Foreskin melanocyte (primary cell): ENCODE measurements at places on chromosomes 7 and 10.

DNA sequence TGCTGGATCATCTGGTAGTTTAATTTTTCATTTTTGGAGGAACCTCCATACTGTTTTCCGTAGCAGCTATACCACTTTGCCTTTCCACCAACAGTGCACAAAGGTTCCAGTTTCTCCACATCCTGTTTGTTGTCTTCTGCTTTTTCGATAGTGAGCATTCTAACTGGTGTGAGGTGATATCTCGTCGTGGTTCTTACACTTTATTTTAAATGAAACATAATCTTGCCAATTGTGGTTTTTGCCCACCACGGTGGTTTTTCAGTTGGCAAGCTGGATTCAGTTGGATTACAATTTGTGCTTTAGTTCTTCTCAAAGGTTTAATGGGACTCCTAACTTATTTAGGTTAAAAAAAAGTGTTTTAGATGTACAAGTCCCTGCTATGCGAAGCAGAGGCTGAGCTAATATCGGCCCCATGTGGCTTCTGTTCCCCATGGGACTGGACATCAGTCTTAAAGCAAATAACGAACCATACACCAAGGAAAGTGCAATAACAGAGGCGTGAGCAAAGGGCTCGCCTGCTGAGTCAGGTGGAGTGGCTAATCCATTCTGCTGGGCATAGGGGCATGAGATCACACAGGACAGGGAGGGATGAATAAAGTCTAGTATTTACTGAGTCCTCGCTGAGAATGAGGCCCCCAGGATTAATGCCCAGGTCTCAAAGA is 153.6 kb downstream of the AOAH start:
- no peak for DNase-seq

DNA sequence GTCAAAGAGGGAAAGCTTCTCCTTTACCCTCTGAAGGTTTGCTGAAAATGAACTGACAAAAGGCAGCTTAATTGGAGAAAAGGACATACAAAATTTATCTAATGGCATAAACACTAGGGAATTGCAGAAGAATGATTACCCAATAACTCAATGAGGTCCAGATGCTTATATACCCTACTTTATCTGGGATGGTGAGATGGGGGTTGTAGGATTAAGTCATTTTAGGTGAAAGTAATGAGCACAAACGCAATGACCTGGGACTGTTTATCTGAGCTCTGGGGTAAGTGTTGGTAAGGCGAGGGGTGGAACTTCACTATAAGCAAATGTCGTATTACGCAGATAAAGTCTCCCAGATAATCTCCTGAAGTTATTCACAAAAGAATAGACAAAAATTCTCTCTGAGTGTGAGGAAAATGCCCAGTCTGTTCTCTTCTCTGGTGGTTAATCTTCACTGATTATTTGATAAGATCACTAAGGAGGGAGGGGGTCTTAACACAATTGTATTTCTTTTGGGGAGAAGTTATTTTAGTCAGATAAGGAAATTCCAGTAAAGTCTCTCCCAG is 1067.8 kb downstream of the DNAJB9 start:
- DNase-seq, result no peak

DNA sequence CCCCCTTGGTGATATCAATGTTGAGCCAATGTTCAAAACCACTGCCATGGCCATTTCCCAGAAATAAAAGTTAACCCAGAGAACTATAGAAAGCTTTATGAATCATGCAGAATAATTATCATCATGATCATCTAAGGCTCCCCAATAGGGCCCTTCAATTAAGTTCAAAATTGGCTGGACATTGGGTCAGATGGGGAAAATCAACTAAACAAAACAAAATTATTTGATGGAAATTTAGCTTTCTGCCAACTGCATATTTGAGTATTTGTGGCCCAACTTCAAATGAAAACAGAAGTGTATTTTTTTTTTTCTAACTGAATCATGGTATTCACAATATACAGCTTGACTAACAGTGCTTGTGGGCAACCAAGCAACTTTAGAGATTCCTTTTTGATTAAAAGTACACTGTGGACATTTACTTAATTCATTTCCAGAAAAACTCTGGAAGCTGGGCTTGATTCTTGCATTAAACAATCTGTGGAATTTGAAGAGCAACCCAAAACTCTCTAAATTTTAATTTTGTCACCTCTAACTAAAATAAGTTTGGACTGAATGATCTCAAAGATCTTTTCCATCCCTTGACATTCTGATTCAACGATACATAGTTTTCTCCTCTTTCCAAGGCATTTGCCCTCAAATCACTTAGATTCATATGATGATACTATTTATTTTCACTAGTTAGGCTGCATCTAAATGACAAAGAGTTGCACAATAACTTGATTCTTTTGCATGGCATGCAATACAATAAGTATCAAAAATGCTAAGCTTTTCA is 203.2 kb downstream of the AHR start:
- DNase-seq, result no peak

GRCh38 chr10:44988957-44989585 is 10.5 kb upstream of the DEPP1 start:
- no peak for DNase-seq

GRCh38 chr10:131855461-131856401 is 45.1 kb upstream of the PPP2R2D start:
- DNase-seq, result no peak

DNA sequence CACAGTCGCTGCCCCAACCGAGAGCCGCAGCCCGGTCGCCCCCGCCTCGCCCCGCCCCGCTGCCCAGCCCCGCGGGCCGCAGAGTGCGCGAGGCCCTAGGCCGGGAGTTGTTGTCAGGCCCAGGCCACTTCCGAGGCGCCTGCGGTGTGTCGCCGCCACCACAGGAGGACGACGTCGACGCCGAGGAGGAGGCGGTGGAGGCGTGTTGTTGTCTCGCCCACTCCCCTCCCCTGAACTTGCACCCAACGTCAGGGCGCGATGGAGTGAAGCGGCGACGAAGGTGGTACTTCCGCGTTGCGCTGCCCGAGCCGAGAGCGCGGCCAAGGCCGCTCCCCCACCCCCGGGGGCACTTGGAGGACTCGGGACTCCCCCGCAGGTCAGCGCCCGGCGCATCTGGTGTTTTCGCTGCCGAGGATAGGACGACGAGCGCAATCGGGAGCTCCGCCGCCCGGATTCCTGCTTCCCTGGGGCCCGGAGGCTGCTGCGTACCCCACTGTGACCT is at the start of gene CDK13:
Gene CDK13, plus strand, starts transcription at position 286 of the 502 bp plus-strand sequence. CDS start 386 bp downstream, outside the sequence.
- peak; percentile 72 for DNase-seq

DNA sequence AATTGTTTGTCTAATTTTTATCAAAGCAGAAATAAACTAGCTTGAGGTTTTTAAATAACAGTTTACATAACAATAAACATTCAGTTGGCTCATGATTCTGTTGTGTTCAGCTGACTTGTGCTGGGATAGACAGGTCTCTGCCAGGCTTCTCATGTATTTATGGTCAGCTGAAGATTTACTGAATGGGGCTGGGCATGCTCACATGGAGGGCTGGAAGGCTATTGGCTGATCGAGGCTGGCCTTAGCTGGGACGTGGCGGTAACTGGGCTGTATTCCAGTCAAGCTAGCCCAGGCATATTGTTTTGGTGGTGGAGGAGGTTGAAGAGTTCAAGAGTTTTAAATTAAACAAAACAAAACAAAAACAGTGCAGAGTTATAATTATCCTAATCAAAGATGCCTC is 251.0 kb upstream of the MTPN start:
- no peak for DNase-seq

DNA sequence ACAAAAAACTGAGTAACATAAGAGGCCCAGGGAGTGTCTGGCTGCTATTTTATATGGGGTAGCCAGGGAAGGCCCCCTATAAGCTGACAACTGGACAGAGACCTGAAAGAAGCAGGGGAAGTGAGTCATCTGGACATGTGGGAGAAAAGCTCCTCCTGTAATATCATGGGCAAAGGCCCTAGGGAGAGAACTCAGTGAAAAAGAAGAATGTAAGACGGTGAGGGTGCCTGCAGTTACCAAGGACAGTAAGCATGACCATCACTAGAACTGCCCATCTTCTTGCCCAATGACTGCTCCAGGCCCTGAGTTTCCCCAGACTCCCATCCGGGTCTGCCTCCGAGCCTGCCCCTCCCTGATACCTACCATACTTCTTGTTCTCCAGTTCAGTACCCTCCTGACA is 2.3 kb downstream of the ELMO1 start:
- no peak for DNase-seq

DNA sequence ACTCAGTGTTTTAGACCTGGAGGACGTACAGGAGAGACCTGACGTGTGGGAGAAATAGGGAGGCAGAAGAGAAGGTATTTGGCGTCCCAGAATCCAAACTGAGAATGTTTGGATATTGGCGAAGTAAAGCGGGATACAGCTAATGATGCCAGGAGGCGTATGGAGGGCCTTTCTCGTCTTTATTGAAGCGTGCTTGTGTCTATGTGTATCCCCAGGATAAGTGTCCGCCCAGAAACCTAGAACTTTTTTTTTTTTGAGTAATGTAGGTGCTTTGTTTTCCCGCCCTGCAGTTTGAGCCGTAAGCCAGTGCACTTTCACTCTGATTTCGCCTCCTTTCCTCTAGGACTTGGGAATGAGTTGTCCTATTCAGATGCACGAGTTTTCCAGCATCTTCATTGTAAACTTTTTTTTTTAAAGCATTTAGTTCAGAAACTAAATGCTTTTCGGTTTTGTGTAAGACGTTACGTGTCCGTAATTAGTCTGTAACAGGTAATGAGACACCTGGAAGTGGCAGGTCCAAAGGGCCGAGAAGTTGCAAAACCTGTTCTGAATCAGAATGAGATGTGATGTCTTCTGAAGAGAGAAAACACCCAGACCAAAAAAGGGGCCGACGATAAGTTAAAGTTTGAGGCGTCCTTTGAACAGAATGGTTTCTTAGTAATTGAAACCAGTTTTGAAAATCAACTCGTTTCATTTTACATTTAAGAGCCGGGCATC is 746 bp downstream of the ARL5B start:
- peak; percentile 13 for DNase-seq

DNA sequence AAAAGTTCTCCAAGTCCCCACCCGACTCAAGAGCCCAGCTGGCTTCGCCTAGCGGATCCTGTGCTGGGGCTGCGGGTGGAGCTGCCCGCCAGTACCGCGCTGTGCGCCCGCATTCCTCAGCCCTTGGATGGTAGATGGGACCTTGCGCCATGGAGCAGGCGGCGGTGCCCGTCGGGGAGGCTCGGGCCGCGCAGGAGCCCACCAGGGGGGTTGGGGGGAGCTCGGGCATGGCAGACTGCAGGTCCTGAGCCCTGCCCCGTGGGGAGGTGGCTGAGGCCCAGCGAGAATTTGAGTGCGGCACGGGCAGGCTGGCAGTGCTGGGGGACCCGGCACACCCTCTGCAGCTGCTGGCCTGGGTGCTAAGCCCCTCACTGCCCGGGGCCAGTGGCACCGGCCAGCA is 57.0 kb downstream of the TBC1D12 start:
- DNase-seq, result no peak

GRCh38 chr7:157676456-157677255 is 339.9 kb downstream of the DNAJB6 start:
- DNase-seq, result no peak

GRCh38 chr7:94129443-94130140 is 125.4 kb upstream of the BET1 start:
- DNase-seq, result peak; percentile 71

- no peak for DNase-seq
These were observed 4.8 kb downstream of the FGFR2 start for GRCh38 chr10:121593281-121594075.

DNA sequence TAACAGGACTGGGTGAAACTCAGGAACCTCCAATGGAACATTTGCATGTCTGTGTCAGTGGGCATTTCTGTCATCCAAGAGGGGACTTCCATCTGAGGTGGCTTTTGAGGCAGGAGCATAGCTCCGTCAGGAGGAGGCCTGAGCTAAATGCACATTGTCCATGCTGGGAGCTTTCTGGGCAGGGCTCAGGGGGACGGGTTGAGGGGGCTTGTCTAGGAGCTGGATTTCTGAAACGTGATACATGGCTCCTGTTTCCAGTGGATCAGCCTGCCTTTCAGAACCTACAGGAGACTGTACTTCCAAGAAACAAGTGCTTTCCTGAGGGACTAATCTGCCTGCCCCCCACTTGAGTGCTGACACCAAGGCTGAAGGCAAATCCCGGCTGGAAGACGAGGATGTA is 40.5 kb upstream of the GDF10 start:
- no peak for DNase-seq

DNA sequence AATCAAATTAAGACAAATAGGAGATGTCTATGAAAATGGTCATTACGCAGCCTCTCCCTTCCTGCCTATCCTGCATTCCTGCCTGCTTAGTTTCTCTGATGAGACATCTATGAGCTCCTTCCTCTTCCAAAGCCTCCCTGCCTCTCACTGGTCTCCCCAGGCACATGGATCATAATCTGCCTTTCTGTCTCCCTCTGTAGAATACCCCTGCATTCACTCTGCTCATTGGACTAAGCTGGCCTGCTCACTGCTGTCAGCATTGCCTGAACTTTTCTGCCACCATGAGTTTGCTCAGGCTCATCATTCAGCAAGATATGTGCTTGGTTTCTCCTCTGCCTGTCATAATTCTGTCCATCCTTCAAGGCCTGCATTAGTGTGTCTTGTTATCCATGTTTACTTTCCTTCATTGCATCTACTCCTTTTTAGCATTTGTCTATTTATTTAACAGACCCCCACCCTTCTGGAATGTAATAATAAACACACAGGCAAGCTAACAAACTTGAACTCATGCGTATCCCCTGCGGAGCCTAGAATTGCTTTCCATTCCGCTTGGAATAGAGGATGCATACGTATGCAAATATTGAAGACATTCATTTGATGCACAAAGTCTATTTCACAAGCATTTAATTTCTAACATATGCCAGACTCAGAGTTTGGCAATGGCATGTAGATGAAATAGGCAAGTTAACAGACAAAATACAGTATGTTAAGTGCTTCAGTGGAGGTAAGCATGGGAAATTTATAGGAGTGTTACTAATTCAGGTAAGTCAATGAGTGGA is 88.3 kb downstream of the PTPRZ1 start:
- peak; percentile 41 for DNase-seq

- no peak for DNase-seq
These were observed 120.2 kb upstream of the AMPH start for GRCh38 chr7:38751416-38751815.

DNA sequence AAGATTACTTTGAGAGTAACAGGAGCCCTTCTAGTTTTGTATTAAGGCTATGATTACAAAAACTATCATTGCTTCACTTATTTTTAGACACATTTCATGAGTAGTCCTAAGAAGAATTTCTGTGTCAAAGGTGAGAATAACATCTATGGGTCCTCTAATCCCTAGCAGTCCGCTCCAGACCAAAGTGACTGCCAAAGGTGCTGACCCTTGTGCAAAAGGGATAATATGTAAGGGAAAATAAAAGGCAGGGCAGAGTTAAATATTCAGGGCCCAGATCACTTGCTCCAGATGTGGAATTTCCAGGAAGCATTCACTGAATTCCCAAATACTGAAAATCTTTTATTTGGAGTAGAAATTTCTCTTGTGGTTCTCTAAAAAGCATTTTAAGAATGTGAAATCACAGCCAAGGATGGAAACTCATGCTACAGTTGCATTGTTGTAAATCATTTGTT is 29.3 kb downstream of the RHOBTB1 start:
- no peak for DNase-seq

DNA sequence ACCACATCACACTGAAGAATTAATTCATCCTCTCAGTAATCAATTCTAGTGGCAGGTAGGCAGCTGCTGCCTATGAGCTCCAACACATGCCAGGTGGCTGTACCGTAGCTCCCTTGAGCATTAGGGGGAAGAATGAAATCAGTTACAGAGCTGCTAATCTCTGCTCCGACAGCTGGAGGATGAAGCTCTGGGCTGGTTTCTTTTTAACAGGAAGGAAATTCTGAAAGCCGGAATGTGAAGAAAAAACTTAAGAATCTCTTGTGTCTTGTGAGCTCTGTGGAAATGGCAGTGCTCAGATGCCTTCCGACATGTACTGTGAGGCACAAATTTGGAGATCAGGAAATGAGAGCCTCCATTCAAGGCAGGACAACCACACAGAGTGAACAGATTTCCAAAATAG is 2.8 kb upstream of the AHCYL2 start:
- DNase-seq, result no peak

- no peak for DNase-seq
These were observed 58.7 kb downstream of the CYP51A1 start for GRCh38 chr7:92075455-92076158.
